Cardiac muscle cell (in vitro differentiated cells and primary cell): ENCODE measurements at places on chromosomes 6 and 20.
A peak's percentile ranks its signal among the peaks of the same experiment; 100 is the strongest.

DNA sequence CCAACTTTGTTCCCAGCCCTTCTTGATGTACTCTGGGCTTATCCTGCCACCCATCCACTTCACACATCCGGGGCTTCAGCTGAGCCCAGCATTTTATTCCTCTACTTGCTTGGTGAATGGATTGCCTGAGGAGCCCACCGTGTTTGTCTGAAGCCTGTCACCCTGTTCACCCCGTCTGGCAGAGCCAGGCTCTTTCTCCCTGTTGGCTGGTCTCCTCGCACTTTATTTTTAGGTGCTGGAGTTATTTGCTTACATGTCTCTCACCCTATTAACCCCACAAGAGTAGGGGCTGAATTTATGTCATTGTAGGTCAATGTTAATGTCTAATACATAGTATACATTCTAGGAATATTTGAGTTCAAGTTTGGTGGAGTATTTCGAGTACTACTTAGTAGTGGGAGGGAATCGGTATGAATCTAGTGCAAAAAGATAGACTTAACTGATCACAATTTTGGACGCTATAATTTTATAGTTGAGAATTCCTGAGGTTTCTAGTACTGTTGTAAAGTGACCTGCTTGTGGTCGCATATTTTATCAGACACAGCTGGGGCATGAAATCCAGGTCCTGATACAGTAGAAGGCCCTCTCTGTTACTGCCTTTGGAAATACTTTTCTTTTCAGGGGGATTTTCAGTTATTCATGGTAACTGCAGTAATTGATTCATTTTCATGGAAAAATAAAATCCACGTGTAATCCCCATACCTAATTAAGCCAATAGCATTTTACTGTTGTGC, 10.8 kb downstream of the JARID2 start:
- DNase-seq, result no peak

GRCh38 chr6:15501826-15502445, 160.9 kb downstream of the DTNBP1 start:
- no peak for DNase-seq

GRCh38 chr20:12591949-12592470, 416.8 kb upstream of the SPTLC3 start:
- DNase-seq, result peak; percentile 30

DNA sequence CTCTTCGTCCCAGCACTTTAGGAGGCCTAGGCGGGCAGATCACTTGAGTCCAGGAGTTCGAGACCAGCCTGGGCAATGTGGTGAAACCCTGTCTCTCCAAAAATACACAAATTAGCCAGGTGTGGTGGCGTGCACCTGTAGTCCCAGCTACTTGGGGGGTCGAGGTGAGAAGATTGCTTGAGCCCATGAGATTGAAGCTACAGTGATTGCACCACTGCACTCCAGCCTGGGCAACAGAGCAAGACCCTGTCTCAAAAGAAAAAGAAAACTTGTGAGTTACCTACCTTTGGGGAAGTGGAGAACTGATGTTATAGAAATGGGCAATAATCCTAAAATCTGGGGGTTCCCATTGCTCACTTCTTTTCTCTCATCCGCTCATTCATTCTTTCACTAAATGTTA, 58.0 kb downstream of the E2F3 start:
- DNase-seq, result no peak

DNA sequence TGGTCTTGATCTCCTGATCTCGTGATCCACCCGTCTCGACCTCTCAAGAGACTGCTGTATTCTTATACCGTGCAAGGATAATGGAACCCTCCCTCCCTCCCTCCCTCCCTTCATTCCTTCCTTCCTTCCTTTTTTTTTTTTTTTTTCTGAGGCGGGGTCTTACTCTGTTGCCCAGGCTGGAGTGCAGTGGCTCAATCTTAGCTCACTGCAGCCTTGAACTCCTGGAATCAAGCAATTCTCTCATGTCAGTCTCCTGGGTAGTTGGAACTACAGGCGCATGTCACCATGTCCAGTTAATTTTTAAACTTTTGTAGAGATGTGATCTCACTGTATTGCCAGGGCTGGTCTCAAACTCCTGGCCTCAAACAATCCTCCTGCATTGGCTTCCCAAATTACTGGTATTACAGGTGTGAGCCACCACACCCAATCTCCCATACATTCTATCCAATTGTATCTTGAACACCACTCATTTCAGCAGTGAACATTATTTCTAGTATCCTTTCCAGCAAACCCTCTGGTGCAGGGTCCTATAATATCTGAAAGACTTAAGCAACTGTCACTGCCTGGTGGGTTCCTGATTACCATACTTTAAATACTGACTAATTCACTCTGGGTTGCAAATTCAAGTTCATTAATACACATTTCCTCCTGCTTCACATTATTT, 210.0 kb upstream of the ZNF217 start:
- no peak for DNase-seq

DNA sequence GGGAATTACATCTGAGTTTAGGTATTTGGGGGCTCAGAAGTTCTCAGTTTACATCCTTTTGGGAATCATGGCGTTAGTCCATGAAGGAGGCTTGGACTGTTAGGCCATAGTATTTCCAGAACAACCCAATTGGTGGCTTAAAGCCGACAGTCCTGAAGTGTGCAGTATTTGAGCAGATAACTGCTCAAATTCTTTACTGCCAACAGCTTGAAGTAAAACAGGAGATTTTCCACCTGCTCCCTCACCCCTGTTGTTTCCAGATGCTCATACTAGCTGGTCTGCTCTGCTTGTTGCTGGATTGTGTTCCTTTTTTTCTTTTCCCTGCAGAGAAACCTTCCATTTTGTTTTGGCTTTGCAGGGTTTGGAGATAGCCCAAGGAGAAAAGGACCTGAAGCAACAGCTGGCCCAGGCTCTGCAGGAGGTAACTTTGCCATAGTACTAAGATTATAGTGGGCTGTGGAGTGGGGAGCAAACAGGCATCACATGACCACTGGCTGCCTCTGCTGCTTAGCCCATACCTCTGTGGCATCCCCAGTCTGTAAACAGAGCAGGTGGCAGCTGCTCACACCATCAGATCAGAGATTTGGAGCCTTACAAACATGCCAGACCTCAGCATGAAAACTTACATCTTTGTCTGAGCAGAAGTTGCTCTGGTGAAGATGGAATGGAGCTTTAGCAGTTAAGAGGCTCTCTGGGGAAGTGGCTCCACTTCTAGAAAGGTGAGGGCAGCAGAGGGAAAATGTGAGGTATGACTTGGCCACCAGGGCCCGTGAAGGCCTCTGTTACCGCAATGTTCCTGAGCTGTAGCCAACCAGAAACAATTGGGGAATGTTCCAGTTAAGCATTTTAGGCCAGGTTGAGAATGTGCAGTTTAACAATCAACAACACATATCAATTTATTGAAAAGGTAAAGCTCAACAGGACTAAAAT, 17.6 kb downstream of the RNF8 start:
- peak; percentile 35 for DNase-seq

GRCh38 chr20:25299806-25300205, 51.9 kb downstream of the PYGB start:
- DNase-seq, result no peak

DNA sequence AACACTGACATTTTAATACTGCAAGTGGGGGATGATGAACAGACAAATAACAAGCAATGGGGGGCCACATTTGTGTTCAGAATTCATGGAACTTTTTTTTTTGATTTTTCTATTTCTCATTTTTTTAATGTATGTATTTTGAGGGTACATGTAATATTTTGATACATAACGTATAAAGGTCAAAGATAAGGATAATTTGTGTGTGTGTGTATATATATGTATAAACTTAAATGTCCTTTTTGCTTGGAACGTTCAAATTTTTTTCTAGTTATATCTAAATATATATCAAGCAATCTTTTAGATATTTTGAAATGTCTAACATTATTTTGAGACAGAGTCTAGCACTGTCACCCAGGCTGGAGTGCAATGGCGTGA, 12.3 kb upstream of the ZNF311 start:
- DNase-seq, result no peak
